NCI-H526 treated with DMSO at 0.1 percent for 48 hours (cell line): ENCODE measurements at places on chromosomes 5 and 9.

DNA sequence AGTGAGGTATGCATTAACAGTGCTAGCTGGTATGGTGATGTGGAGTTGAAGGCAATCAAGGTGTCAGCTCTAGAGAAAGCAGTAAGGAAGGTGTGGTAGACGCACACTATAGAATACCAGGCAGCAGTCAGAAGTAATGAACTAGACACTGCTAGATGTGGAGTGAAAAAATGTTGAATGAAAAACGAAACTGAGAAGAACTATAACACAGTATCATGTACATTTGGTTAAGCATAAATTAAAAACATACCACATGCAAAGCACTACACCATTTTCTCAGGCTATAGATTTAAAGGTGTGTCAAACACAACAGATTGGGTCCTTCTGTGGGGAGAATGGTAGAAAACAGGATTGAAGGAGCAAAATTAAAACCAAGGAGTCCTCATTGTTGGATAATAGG is 15.4 kb downstream of the ZNF622 start:
- no peak for DNase-seq

DNA sequence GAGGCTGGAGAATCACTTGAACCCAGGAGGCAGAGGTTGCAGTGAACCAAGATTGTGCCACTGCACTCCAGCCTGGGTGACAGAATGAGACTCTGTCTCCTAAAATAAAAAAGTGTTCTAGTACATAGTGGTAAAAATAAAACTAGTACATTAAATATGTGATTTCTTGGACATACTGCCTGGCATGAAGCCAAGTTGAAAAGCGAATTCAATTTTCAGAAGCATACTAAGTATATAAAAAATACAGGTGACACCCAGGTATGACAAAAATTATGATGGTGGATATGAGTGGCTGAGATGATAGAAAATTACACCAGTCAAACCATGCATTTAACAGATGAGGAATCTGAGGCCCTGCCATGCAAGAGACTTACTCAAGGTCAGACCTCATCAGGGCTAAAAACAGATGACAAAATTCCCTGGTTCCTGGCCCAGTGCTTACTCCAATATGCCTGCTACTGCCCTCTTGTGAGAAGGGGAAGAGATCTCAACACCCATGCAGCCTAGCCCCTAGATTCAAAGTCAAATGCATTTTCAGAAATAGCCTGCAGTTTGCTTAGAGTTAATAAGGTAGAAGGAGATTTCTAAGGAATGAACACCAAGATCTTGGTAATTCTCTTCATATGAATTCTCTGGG is 46.6 kb upstream of the GNPDA1 start:
- DNase-seq: no peak

GRCh38 chr5:148820461-148821395 is 5.7 kb upstream of the ADRB2 start:
- DNase-seq: no peak

DNA sequence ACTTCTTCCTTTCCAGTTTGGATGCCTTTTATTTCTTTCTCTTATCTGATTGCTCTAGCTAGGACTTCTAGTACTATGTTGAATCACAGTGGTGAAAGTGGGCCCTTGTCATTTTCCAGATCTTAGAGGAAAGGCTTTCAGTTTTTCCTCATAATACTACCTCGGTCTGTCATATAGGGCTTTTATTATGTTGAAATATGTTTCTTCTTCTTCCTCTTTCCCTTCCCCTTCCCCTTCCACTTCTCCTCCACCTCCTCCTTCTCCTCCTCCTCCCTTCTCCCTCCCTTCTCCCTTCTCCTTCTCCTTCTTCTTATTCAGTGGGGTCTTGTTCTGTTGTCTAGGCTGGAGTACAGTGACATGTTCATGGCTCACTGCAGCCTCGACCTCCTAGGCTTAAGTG is 9.2 kb upstream of the TERT start:
- DNase-seq: no peak

GRCh38 chr9:125509476-125509875 is 197.5 kb downstream of the MAPKAP1 start:
- DNase-seq: no peak

DNA sequence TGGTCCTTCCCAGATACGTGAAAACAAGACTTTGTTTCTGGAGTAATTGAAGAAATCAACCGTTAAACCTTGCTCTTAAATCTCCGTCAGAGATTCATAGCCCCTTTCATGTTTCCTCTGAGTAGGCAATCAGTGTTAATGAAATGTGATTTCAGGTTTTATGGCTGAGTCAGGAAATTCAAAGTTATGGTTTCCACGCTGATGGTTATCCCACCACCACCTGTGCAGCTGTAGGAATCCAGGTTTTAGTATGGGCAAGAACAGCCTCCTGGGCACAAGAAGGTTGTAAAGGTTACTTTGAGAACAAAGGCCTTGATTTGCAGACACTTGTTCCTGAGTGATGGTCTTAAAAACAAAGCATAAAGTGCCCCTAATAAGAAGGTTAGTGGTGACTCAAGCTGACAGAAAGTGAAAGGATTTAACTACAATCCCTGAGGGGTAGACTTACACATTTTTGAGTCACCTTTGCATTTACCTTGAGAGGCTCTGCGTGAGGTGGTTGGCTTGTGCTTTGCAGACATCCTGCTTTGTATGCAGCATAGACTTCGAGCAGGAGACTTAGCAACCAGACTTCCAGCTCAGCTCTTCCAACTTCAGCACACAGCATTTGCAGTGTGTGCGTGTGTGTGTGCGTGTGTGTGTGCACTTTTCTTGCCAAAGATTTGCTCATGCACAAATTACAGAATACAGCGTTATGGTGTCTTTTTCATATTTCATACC is 159.6 kb downstream of the TLE4 start:
- no peak for DNase-seq

GRCh38 chr5:172086194-172086975 is 79.9 kb upstream of the FBXW11 start:
- DNase-seq: no peak

DNA sequence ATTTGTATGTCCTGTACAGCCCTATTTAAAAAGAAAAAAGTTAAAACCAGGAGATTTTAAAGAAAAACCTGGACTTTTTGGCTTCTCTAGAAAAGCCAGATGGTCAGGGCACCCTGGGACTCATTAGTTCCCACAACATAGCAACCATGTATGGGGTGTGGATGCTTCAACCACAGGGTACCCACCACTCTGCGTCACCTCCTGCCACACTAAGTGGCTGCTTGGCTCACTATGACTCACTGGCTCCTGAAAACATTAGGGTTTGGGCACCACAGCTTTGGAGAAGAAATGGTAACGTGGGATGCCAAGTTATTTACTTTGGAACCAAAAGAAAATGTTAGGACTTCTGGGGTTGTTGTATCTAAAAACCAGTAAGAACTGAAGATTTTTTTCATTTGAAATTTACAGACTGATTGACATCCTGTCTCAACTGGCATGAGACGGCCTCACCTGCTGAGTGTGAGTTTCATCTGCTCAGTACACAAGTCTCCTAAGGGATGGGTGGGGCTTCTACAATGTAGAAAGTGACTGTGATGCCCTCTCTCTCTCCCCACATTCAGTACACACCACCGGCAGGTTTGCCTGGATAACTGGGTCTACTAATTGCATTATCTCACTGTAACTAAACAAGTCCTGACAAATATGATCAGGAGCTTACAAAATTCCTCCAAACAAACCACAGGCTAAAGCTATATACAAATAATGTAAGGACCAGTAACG is 103.9 kb downstream of the ESM1 start:
- no peak for DNase-seq

- no peak for DNase-seq
Measured at GRCh38 chr9:83106263-83106662, 43.3 kb upstream of the RASEF start.

DNA sequence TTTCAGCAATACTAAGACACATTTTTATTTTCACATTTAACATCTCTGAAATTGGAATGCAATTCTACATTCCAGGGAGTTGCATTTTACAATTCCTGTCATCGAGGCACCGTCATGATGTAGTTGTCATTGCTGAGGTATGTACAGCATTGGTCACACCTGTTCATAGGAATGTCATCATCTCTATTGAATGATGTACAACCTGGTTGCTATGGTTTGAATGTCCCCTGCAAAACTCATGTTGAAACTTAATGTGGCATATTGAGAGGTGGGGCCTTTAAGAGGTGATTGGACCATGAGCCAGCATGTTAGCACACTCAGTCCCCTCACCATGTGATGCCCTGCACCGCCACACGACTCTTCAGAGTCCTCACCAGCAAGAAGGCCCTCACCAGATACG is 103.1 kb downstream of the CEMIP2 start:
- no peak for DNase-seq

GRCh38 chr9:22683700-22684075 is 237.1 kb downstream of the DMRTA1 start:
- DNase-seq: no peak

GRCh38 chr9:5854063-5854790 is 21.3 kb upstream of the ERMP1 start:
- DNase-seq: no peak

DNA sequence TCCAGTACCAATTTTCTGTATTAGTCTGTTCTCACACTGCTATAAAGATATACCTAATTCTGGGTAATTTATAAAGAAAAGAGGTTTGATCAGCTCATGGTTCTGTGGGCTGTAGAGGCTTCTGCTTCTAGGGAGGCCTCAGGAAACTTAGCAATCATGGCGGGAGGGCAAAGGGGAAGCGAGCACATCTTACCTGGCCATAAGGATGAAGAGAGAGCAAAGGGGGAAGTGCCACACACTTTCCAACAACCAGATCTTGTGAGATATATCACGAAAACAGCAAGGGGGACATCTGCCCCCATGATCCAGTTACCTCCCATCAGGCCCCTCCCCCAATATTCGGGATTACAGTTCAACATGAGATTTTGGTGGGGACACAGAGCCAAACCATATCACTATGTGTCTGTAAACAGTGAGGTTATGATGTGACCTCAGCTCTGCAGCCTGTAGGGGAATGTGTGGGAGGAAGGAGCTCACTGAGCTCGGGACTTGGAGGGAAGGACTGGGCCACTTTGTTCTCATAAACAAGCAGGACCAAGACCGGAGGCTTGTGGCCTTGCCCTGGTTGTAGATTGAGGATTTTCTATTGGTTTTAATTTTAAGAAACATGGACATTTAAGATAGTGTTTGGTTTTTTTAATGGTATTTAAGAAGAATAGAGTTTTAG is 85.2 kb downstream of the EHMT1 start:
- no peak for DNase-seq
